Fibroblast of the conjunctiva (primary cell): ENCODE measurements at places on chromosomes 3 and 15.

DNA sequence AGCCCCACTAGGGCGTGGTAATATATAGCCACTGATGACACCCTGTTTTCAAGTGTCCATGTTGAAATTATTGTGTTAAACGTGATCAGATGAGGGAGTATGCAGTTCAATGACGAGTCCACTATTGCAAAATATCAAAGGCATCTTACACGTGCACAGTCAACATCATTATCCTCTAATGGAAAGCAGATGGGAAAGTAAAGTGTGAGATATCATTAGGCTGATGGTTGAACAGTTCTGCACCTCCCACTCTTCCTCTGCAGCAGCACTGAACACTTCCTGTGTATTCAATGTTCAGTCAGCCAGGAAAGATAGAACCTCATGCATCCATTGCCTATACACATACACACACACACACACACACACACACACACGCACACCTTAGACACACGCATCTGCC lies 431.8 kb upstream of the CCDC54 start:
- peak; percentile 16 for DNase-seq

DNA sequence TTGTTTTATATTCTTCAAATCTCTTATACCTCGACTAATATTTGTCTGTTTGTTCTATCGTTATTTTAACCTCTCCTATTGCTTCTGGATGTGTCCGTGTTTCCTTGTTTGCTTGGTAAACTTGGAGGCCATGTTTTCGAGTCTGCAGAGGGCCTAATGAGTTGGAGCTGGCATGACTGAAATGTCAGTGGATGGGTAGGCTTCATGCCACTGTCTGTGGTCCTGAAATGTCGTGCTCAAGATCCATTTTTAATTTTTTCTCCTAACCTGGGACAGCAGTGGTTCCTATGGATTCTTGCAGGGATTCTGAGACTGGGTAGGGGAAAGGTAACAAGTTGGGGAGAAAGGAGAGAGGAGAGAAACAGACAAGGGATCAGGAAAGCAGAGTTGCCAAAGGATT lies 18.8 kb upstream of the GASK1A start:
- DNase-seq: no peak

- DNase-seq: no peak
Measured at GRCh38 chr3:38836561-38836960, 20.5 kb upstream of the SCN10A start.

GRCh38 chr3:112114576-112115160 lies 18.4 kb downstream of the GCSAM start:
- DNase-seq: no peak

- no peak for DNase-seq
Measured at GRCh38 chr3:175902226-175902625, 1043.1 kb downstream of the NAALADL2 start.

GRCh38 chr15:75823860-75824613 lies 19.2 kb upstream of the UBE2Q2 start:
- no peak for DNase-seq

DNA sequence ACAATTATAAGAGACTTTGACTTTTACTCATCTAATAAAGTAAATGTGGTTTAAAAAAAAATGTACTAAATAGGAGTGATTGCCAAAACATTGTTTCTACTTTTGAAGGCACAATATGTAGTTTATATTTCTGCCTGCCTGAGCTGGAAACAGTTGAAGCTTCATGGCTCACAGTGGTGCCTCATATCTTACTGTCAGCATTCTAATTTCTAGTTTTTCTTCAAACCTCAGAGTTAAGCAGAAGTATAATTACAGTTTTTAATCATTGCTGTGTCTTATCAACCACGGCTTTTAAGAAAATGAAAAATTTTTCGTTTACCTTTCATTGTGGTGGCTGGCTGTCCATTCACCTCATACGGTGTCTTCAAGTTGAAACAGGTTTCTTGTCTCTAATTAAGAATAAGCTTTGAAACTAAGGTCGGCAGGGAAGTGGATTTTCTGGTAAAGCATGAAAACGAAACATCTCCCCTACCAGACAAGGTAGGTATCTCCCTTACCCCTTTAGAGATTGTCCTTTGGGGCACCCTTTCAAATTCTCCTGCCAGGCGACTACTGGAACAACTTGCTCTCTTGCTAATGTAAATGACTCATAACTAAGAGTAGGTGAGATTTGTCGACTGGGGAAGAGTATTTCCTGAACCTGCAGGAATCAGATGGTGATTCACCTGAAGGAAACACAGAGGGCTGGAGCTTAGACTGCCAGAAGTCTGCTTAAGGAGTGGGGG lies at the start of gene GPR87:
Gene GPR87, minus strand, starts transcription at position 554 of the 725 bp plus-strand sequence. CDS start 16,720 bp downstream, outside the sequence.
- DNase-seq: no peak

- DNase-seq: peak; percentile 39
Measured at GRCh38 chr3:183924956-183925355, 40.3 kb upstream of the PARL start.

DNA sequence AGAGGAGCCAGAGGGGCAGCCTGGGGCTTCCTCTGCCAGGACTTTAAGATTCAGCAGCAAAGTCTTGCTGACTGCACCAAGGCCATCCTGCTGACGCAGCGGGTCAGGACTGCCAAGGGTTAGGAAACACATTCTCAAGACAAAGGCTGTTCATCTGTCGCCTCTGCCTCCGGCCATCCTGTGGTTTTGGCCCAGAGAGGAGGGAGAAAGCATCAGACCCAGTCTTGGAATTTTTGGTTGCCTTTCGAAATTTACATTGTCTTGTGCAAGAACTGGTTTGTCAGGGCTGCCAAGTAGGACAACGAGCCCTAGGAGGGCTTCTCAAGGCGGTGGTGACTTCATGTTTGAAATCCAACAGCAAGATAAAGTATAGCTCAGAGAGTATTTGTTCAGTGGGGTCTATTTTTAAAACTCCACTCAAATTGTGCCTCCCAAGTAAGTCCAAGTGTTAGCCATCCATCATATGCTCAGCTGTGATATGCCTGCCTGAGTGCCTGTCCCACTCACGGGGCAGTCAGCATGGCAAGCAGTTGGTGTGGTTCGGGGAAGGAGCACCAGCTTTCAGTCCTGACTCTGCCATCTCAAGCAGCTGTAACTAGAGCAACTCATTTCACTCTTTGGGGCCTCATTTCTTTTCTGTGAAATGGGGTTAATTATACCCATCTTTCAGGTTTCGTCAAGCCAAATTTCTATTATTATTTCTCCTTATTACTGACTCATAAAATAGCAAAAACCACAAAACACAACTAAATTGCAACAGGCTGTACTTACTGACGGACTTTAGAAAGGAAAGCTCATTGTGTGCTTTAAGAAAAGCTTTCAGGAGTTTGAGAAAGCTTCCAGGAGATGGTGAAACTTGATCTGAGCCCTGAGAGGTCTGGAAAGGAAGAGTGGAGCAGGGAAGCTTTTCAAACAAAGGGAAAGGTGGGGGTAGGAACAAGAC lies 42.4 kb upstream of the RHO start:
- peak; percentile 96 for DNase-seq

- peak; percentile 17 for DNase-seq
Measured at GRCh38 chr3:35422836-35423601, 216.3 kb upstream of the ARPP21 start.

- DNase-seq: no peak
Measured at GRCh38 chr3:37118163-37118562, 56.2 kb downstream of the LRRFIP2 start.

DNA sequence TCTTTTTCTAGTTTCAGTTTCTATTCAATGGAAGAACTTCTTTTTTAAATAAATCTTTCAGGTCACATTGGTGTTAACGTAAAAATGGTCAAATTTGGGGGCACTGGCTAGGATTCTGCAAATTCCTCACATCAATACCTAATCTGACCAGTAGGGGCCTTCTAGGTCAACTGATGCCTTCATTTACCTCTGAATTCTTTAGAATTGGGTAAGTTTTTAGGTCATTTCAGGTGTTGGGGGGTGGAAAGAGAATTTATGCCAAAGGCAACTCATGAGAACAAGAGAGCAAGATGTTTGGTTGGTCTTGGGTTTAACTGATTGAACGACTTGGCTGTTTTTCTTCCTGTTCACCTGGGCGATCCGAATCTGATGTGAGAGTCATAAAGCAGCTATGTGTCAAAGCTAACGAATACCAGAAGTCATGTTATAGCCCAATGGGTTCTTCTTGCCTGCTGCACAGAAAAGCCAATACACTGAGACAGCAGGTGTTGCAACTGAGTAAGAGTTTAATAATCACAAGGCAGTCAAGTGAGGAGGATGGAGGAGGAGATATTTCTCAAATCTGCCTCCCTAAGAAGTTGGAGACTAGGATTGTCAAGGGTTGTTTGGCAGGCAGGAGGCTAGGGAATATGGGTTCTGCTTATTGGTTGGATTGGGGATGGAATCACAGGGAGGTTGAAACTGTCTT lies 15.3 kb downstream of the LRRC49 start:
- no peak for DNase-seq

GRCh38 chr15:40070166-40070557 lies 31.2 kb upstream of the SRP14 start:
- no peak for DNase-seq

- no peak for DNase-seq
Measured at GRCh38 chr15:38828031-38828532, 263.5 kb upstream of the RASGRP1 start.

DNA sequence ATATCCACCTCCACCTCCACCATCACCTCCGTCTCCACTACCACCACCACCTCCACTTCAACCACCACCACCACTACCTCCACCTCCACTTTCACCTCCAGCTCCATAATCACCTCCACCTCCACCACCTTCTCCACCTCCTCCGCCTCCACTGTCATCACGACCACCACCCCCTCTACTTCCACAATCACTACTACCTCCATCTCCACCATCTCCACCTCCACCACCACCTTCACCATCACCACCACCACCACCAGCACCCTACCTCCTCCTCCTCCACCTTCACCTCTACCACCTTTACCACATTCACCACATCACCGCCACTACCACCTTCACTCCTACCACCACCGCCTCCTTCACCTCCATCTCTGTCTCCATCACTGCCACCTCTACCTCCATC lies 435.7 kb downstream of the MCTP2 start:
- no peak for DNase-seq

- DNase-seq: no peak
Measured at GRCh38 chr3:70276901-70277300, 35.5 kb downstream of the MDFIC2 start.

DNA sequence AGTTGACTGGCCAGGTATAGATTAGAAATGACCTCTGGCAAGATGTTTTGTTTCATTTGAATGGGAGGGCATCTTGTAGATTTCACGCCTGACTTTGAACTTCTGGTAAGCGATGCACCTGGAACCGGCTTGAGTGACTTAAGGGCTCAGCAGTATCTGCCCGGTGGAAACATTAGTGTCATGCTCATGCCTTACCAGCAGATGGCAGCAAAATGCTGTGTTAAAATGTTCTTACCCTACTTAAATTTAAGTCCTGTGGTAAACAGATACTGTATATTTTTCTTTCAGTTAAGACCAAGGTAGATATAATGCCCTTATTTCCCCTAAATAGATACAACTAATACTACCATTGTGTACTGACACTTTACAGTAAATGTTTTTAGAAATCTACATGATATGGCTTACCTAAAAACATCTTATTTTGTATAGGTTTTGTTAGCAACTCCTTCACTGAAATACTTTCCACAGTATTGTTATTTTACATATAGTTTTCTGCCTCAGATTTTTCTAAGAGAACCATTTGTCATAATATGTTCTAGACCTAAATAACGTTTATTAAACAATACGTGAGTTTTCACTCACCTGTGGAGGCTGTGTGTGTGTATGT lies 25.5 kb downstream of the ASB7 start:
- peak; percentile 75 for DNase-seq

DNA sequence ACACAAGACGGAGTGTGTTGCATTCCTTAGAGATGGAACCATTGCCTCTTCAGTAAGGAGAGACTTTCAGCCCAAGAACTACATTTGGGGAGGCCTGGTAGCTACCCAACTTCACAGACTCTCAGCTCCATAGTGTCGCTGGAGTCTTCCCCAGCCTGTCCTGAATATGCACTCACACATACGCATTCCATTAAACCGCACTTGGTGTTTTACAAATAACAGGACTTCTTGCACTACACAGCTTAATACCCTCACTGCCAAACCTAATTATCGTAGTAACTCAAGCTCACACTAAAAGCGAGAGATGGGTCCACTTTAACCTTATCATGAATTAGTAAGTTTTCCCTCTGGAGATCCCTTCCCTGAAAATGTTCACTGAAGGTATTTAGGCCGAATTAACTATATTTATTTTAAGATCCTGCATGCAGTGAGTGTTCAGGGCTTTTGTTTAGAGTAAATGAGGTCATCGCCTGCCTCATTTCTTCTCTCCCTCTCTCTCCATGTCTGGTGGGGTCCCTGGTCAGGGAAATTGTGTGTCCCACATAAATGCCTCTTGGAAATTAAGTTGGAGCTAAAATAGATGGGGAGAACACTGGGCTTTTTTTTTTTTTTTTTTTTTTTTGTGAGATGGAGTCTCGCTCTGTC lies 171.9 kb downstream of the FAM43A start:
- no peak for DNase-seq

DNA sequence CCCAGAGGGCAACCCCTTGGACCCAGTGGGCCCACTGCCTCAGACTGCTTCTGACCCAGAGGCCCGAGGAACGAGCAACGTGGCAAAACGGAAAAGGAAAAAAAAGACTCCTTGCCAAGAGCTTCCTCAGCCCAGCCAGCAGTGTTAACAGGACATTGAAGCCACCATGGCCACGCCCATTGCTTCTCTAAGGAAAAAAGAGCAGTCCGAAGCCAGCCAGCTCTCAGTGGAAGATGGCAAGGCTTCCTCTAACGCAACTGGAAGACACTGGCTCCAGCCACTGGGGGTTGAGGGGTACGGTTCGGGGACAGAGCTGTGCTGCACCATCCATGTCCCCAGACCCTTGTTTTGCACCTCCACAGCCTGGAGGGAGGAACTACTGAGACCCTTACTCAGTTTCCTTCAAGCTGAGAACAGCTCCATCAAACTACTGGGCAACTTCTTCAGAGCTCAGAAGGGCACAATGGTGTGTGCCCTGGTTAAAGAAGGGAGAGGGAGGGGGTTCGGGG lies 10.7 kb downstream of the BMF start:
- no peak for DNase-seq
